ENCODE measurements at places on chromosomes 2 and 18.

DNA sequence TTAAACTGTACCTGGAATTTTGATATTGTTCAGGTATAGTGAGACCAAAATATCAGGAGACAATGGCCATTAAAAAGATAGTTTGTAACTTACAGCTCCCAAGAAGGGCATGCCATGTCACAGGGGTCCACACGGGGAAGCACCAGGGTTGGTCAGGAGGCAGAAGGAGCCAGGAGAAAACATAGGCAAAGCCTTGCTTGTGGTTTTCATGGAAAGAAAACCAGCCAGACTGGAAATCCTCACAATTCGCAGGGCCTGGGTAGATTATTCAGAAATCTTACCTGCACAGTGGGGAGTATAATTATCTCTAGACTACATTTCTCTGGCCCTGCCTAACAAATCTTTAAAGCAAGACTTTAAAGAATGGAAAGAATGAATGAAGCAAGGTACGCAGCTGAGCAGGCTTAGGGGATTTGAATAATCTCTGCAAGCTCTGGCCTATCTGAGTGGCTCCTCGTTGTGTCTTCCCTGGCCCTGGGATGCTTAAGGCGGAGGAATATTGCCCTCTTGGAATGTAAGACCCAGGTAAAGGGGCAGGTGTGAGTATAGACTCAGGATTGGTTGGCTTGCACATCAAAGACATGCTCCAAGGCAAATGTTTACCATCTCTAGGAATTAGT, 66.9 kb upstream of the CDC42EP3 start:
- DNase-seq, result no peak

DNA sequence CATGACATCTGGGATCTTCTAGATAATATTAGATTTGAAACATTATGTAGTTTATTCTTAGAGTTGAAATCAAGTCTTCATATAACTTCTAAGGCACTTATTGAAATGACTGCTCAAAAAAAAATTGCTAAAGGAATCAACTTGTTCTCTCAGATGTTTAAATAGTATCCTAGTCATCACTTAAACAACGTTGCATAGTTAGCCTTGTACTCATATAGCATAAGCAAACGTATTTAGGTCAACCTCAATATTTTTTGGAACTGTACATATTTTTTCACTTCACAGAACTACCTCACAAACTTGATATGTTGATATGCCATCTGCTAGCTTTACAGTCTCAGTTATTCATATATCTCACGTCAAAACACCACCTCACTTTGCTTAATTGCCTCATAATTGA, 47.1 kb upstream of the CREB1 start:
- no peak for DNase-seq

GRCh38 chr2:118237451-118237850, 149.2 kb downstream of the INSIG2 start:
- no peak for DNase-seq

DNA sequence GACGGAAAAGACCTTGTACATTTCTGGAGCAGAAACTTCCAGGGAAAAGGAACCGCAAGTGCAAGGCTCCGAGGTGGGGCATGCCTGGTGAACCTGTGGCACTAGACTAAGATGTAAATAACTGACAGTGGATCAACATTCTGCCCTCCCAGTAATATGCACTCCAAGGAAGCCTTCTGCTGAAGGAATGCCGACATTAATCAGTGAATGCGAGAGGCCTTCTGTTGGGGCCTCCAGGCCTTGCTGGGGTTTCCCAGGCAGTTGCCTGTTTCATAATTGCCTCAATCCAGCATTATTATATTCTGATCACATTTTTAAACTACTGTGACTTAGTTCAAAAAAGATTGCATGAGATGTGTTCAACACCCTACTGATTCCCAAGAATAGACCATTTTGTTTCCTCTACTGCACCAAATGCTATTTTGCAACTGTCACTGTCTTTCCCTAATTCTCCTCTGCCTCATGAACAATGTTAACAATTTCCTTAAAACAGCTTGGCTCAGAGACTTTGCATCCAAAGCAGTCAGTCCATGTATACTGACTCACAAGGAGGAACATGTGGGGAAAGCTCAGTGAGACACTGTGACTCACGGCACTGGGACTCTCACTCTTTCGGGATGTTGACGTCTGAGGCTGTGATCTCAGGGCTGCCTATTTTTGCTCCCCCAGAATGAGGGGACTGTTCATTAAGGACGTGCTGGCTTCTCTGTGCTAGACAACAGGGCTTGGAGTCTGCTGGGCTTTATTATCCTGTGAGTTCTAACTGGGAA, 10.5 kb upstream of the DSG2 start:
- no peak for DNase-seq

GRCh38 chr18:9594823-9595596, 19.3 kb downstream of the PPP4R1 start:
- no peak for DNase-seq

DNA sequence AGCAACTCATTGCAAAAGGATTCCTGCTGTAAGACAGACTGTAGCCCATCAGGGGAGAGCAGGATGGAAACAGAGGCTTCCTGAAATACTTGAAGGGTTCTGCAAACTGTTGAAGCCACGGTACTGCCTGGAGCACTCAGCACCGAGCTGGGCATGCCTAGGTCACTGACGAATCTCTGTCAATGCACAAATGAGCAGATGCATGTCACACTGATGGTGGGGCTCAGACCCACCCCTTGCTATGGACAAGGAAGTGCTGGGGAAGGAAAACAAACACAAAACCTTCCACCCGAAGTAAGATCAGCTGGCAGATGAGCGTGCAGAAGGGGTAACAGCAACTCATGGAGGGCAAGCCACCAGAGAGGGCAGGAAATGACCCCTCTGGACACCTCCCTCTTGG, 136.7 kb downstream of the BCL2 start:
- no peak for DNase-seq

DNA sequence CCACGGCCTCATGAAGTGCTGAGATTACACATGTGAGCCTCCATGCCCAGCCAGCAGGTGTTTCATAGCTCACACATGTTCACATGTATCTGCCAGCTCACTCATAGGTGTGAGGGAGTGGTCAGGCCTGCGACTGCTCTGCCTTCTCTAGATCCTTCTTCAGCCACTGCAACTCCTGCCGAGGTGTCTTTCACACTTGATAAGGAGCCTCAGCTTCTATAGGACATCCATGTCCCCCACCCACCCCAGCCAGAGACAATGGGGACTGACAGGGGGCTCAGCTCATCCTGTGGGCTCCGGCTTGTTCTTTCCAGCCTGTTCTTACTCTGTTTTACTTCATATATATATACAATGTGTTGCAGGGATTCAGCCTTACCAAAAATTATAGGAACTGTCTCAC, 286.5 kb upstream of the MGAT5 start:
- DNase-seq, result no peak

DNA sequence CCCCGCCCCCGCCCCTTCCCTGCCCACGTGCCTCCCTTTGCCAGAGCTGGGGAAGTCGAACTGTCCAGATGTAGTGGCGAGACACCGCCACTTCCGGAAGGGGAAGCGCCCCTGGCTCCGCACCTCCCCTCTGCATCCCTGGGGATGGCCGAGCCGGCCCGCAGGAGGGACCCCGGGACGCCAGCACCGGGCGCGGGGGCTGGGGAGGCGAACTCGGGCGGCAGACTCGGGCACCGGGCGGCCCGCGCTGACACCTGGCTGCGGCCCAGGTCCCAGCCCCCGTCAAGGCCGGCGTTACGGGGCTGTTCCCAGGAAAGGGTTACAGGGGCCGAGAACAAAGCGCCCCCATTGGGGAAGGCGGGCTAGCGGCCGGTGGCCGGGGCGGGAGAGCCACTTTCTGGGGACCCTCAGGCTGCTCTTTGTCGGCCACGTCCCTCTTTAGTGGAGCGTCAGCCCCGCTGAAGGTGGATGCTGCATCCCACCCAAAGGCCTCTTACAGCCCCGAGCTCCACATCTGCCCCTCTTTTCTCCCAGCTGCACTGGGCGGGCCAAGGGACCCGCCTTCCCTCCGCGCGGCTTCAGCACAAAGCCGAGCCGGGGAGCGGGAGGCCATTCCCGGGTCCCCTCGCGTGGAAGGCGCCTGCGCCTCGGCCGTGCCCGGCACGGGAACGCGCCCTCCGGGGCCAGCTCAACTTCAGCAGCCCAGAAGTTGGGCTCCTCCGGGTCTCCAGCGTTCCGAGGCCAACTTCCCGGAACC, 1.3 kb downstream of the SDC1 start:
- DNase-seq, result no peak

DNA sequence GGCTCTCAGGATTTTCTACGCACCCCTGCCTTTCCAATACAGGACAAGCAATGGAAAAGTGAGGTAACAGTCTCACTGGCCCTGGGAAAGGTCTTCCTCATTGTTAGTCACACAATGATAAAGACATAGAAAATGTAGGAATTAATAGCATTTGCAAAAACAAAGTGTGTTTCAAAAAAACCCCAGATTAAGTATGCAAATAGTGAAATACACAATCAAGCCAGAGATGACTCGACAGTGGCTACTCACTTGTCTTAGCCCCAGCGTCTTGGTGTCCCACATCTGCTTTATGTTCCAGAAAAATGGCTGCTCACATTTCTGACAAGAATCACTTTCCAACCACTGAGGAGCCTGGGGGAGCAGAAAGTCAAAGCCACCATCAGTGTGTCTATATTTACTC, 47.0 kb upstream of the AP1S3 start:
- no peak for DNase-seq

- DNase-seq, result no peak
These were observed 13.4 kb upstream of the IL1B start for GRCh38 chr2:112849956-112850355.

DNA sequence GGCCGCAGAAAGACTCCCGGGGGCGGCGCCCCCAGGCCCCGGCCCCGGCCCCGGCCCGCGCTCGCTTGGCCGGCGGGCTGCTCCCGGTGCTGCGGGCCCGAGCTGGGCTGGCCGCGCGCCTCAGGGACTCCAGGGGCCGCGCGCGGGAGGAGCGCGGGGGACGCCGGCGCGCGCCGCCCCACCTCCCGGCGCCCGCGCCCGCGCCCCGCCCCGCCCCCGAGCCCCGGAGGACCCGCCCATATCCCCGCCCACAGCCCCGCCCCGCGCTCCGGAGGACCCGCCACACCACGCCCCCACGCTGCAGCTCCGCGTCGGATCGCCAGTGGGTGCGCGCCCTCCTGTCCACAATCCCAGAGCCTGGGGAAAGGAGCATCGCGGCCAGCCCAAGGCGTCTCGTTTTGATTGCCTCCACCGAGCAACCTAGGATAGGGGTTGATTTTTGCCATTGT, at the start of gene PARD6G:
Gene PARD6G, minus strand, starts transcription at position 122 of the 449 bp plus-strand sequence. CDS start 166 bp downstream, outside the sequence.
- peak; percentile 72 for DNase-seq

GRCh38 chr2:86160156-86160952, 34.9 kb downstream of the IMMT start:
- DNase-seq, result no peak

DNA sequence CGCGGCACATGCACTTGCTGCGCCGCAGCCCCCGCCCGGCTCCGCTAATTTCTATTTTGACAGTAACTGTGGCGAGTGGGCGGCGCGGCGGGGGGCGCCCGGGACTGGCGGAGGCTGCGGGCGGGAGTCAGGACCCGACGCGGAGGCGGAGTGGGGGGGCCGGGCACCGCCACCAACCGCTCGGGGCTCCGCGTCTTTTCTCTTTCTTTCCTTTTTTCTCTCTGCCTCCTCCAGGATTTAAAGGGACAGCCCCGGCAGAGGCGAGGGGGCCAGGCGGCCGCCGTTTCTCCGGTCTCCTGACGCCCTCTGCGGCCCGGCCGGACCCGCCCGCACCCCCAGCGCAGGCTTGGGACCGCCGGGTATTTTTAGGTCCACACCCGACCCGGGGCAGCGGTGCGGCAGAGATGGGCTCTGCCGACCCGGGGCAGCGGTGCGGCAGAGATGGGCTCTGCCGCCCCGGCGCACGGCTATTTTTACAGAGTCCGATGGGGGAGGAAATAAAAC, 460 bp upstream of the ZBTB7C start:
- DNase-seq, result peak; percentile 69

DNA sequence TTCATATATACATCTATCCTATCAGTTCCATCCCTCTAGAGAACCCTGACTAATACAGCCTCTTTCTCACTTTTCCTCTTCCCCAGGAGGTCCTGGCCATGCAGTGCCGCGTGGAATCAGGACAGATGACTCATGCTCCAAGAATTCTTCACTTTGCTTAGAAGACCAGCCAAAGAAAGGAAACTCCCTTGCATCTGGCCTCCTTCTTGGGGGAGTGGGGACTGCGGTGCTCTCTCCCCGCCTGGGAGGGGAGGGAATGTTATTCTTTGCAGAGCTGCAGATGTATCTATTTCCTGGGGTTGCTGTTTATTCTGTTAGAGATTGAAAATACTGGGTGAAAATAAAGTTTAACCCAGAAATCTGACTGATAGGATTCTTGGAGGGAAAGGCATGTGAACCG, 111.5 kb upstream of the SH3BP4 start:
- no peak for DNase-seq

GRCh38 chr18:23053776-23054457, 81.4 kb upstream of the CABLES1 start:
- no peak for DNase-seq

- no peak for DNase-seq
These were observed 116.3 kb downstream of the DHRS9 start for GRCh38 chr2:169185711-169186110.

GRCh38 chr18:44895176-44895798, 214.6 kb downstream of the SETBP1 start:
- no peak for DNase-seq

DNA sequence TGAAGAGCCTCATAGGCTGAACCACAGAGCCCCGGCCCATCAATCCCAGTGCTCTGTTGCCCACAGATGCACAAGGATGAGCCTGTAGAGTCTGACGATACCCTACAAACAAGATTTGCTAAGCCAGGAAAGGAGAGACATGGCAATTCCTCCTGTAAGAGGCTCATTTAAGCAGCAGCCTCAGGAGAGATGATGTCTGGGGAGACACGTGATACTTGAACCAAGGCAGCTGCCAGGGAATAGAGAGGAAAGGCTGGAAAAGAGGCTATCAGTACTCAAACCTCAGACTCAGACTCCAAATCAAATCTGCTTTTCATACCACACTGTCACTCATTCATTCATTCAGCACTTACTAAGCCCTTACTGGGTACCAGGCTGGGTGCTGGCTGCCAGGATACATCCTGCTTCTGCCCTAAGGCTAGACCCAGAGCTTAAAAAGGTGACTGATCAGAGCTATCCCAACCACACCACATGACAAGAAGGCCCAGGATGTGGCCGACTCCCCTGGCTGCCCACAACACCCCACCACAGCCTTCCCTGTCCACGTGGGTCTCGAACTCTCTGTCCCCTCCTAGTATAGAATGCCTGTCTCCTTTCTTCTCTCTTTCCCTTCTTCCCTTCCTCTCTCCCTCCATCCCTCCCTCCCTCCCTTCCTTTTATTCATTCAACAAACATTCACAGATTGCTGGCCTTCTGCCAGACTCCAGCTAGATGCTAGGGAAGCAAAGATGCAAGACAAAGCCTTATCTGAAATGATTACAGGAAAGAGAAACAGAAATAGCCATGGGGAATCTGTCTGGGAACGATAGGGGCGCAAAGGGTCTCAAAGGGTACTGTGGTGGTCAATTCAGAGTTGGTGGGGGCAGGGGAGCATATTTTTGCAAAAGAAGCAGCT, 23.4 kb upstream of the KCNK3 start:
- DNase-seq, result no peak

DNA sequence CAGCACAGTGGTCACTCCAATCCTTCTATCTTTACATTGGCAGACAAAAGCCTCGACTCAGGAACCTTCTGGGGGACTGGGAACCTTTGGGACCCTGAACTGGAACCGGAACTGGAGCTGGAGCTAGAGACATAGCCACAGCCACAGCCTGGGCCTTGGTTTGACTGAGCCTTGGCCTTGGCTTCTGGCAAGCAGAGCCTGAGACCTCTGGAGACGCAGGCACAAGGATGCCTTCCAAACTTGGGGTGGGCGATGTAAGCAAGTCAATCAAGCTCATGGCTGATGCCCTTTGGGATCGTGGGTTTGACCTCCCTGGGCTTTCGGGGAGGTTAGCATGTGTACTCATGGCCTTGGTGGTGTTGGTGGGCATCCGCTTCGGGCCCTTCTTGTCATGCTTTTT, 619.3 kb downstream of the MBD2 start:
- no peak for DNase-seq
